Hematopoietic multipotent progenitor cell (in vitro differentiated cells): ENCODE measurements at places on chromosomes 2 and 18.

DNA sequence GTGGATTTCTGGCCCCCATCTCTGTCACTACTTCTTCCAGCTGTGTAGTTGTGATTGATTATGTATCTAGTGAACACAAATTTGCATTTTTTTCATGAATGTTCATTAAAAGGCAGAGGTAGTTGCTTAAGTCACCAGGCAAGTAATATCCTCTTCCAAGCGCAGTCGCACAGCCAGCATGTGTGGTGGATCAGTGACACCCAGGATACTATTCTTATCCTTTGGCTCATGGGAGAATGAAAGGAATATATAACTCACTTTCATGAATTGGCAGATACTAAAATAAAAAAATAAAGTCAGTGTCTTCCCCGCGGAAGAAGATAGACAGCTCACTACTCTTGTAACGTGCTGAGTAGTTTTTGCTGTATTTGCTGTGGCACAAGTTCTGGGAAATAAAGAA, 387.8 kb downstream of the CDH7 start:
- no peak for DNase-seq

GRCh38 chr2:147642765-147643164, 202.1 kb upstream of the ACVR2A start:
- DNase-seq = no peak

- DNase-seq = no peak
Measured at GRCh38 chr18:75472906-75473305, 45.4 kb upstream of the SMIM21 start.

DNA sequence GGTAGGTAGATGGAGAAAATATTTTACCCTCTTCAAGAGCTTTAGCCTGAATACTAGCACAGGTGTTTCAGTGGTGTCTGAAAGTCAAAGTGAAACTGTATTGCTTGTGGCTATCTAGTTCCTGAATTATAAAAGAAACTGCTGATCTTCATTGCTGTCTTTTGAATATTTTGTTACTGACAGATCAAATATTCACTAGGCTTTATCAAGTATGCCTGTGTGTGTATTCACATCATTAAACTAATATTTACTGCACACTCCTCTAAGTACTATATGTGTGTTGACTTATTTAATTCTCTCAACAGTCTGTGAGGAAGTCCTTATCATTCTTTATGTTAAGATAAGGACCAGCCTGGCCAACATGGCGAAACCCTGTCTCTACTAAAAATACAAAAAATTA, 139.6 kb downstream of the SOCS6 start:
- no peak for DNase-seq

GRCh38 chr18:10010611-10011015, 96.8 kb downstream of the VAPA start:
- DNase-seq = no peak

GRCh38 chr2:28516430-28516829, 20.6 kb downstream of the PLB1 start:
- DNase-seq = no peak

GRCh38 chr2:36373149-36373926, 17.8 kb downstream of the CRIM1 start:
- DNase-seq = no peak

DNA sequence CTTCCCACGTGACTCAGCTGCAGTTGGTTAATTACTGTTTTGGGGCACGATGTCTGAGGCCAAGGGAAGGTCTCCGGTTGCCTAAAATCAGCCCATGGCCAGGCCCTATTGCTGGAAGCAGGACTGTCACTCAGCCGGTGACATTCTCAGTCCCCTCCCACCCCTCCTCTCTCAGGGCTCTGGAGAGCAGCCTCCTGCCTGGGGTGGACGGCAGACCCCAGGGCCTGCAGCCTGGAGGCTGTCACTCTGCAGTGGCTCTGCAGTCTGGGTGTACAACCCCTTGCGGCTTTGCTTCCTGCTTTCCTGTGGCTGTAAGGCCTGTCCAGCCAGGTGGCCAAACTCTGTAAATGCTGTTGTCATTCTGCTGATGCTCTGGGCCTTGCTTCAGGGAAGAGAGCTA, 32.8 kb downstream of the ZBTB7C start:
- DNase-seq = no peak
